Activated naive CD4-positive, alpha-beta T cell treated with Interleukin-2 at 50 U/mL for 16 hours (primary cell): ENCODE measurements at places on chromosomes 3 and 15.

DNA sequence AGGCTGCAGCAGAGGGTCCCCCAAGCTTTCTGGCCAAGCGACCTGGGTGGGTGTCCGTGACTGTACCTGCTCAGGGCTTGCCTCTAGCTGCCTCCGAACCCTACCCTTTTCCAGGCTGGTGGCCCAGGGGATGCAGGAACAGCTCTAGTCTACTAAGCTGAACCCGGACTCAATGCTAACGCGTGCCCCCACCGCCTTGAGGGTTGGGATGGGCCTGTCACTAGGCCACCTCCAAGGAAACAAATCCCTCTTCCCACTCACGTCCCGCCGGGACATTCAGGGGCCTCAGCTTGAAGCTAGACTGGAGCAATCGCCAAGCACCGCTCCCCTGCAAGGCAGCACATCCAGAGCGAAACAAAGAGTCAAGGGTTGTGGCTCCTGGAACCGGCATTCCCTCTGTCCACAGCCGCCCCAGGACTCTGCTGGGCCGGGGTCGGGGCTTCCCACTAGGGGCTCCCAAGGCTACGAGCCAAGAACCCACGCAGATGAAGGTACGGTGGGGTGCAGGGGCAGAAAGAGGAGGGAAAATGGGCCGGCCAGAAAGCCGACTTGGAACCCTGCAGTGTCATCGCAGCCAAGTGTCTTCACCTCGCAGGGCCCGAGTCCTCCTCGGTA is 2.9 kb downstream of the FBXL22 start:
- DNase-seq, result peak; percentile 33

DNA sequence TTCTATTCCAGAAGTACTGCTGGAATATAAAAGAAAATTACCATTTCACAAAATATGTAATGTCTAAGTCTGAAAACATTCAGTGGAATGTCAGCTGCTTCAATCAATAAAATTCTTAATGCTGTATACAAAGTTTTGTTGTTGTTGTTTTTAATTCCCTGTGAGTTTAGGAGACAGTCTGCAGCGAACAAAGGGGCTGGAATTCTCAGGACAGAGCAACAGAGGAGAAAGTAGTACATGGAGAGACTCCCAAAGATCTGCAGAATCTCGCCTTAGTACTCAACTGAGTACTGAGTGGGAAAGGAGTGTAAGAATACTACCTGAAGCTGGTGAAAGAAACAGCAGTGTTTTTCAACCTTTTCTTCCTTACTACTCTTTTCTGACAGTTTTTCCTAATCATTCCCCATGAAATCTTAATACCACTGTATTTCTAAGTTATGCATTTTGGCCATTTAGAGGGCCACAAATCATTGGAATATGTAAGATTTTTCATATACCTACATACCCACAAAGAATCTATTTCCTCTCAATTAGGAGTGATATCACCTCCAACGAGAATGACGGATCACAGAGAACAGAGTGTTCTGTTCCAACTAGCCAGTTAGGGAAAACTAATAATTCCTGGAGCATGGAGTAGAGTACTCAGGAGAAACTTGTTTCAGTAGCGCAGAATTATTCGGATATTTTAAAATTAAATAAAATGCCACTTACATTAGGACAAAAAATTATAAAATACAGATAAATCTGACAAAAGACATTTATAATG is 16.0 kb downstream of the ANKRD28 start:
- no peak for DNase-seq

DNA sequence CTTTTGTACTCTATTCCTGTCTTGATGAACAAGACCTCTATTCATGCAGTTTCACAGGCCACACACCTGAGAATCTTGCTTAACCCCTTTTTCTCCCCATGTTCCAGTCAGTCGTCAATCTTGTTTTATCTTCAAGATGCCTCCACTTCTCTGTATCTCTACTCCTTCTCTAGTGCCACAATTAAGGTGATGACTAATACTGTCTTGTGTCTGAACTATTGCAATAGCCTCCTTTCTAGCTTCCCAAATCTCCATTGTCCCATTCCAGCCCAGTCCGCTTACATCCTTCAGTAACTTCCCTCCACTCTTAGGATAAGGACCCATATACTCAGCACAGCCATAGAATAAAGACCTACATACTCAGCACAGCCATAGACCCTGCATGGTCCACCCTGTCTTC is 24.7 kb downstream of the CHST14 start:
- DNase-seq, result no peak

- DNase-seq, result no peak
These were observed 121.2 kb upstream of the ANKRD28 start for GRCh38 chr3:15918988-15919387.

- DNase-seq, result no peak
These were observed 524.1 kb upstream of the CBLB start for GRCh38 chr3:106392915-106393314.

DNA sequence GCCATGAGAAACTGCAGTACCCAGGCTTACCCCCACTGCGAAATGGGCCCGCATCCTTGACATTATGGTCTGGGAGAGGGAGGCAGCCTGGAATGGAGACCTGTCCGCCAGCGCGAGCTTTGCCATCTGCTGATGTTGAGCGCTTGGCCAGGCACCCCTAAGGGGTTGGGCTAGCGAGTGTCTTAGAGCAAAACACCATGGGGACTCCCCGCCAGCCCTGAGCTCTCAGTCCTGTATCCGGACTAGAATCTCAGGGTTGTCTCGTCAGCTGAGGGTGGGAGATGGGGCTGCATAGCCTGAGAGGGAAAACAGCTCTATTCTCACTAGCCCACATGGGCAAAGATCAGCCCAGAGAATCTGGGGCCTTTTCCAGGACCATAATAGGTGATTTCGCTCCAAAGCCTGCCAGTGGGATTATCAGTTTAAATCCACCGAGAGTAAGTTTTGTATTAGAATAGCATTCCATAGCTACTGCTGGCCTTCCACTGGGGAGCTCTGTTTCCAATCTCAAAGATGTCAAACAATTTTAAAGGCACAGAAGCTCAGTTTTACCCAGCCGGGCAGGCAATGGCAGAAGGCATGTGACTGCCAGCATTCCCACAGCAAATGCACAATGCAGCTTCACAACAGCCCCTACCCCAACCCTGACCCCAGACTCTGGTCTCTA is 167.5 kb upstream of the TPM1 start:
- DNase-seq, result no peak

DNA sequence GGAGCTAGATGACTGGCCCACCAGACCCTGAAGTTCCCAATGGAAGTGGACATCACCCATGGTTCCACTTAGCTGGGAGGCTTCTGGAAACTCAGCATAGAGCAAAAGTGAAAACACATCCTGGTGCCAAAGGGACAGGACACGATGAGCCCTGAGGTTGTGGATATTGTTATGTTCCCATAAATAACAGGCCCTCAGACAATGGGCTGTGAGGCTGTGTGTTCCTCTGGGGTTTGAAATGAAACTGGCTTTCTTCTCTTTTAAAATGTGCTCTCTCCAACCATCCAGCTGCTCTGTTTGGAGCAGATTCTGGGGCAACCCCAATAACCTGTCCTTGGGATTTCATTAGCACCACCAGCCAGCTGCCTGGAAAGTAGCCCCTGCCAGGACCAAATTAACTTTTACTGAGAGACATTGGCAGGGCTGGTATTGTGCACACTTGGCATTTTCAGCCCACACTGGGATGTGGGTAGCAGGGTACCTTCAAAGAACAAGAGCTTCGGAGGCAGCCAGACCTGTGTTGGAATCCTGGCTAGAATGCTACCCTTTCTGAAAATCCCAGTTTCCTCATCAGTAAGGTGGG is 97.5 kb downstream of the DNAJB8 start:
- DNase-seq, result no peak

GRCh38 chr3:62318752-62319569 is 54.4 kb downstream of the FEZF2 start:
- DNase-seq, result peak; percentile 71

GRCh38 chr3:3998140-3998922 is 199.1 kb downstream of the LRRN1 start:
- no peak for DNase-seq

DNA sequence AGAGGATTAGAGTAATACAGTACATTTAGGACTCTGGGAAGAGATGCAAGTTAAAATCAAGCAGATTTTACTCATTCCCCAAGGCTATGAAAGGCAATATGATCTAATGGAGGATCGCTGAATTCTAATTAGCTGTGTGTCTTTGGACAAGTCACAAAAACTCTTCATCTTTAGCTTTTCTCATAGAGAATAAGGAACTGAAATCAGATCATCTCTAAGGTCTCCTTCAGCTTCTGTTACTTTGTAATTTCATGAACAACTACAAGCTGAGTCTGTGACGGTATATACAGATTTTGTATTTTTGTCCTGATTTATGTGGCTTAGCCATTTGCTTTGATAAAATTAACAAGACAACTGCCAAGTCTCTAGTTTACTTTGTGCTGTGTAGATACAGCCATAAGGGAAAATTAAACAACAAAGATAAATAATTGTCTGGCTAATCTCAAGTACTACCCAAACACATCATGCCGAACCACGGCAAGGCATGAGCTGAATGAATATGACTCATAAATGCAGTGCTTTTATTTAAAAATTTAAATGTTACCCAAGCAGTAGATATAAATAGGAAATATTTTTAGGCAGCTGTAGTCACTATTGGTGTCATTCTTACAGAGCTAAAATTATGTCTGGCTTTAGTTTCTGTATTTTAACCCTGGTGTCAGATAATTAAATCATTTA is 81.5 kb downstream of the GAP43 start:
- no peak for DNase-seq

DNA sequence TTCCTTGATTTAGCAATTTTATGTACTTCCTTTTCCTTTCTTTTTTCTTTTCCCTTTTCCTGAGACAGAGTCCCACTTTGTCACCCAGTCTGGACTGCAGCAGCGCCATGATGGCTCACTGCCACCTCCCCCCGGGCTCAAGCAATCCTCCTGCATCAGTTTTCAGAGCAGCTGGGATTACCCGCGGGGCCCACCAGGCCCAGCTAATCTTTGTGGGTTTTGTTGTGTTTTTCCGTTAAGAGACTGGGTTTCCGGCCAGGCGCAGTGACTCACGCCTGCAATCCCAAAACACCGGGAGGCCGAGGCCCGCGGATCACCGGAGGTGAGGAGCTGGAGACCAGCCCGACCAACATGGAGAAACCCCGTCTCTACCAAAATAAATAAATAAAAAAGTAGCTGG is 17.7 kb downstream of the GOLGA8S start:
- DNase-seq, result no peak

GRCh38 chr3:187741403-187742350 is 3.6 kb downstream of the BCL6 start:
- peak; percentile 80 for DNase-seq

DNA sequence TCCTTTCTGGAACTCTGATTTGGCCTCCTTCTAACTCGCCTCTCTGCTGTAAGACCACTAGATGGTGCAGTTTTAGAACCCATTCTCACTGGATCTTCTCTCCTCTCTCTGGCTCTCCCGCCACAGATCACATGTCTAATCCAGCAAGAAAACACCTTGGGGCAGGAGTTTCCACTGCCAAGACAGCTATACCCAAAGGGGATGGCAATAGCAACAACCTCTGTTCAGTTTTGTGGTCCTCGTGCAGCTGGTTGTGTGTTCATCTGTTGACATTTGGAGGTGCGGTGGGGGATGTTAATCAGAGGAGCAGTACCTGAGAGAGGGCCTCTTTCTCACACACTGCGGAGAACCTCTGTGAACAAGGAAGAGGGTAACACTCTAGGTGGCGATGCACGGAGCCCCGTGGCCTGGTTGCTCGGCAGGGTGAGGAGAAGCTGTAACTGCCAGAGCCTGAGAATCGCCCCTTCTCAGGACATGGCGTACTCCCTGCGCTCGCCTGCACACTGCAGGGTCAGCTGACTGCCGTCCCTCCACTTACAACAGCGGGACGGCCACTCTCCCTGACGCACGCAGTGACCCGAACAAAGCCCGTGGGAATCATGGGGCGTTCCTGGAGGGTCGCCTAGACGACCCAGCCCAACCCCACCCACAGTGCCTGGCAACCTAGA is at the start of gene TEX55:
Gene TEX55 (plus strand): TSS at position 666 of the 668 bp plus-strand sequence. CDS start 25 bp downstream, outside the sequence.
- no peak for DNase-seq

- no peak for DNase-seq
These were observed 567.9 kb downstream of the GOLGA6L6 start for GRCh38 chr15:19973718-19974117.

- no peak for DNase-seq
These were observed 5.8 kb upstream of the IL17RD start for GRCh38 chr3:57170946-57171345.

DNA sequence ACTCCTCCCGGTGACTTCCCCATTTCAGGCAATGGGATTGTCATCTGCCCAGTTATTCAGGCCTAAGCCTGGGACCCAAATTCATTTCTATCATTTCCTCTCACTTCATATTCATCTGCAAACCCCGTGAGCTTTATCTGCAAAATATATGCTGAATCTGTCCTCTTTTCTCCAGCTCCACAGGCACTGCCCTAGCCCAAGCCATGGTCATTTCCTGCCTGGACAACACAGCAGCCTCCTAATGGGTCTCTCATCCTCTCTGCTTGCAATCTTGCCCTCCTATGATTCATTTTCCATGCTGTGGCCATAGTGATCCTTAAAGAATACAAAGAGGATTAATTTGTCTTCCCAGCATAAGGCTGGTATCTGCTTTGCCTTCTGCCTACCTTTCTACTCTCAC is 6.1 kb downstream of the RBP2 start:
- no peak for DNase-seq

GRCh38 chr15:101288905-101289513 is 6.0 kb downstream of the SNRPA1 start:
- no peak for DNase-seq

DNA sequence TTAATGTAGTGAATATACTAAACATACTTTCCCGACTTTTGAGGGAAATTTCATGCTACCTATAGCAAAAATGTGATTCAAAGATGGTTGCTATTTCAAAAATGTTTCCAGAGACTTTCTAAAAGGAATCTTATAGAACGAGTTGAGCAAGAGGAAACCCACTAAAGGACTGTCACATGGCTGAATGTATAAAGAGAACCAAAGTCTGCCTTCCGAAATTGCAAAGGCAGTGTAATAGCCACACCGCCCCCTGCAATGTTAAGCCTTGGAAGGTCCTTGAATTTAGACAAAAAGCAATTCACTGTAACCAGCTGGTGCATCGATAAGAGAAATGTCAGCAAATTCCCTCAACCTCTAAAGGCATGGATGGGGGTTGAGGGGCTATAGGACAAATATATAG is 142.8 kb downstream of the CHL1 start:
- no peak for DNase-seq

DNA sequence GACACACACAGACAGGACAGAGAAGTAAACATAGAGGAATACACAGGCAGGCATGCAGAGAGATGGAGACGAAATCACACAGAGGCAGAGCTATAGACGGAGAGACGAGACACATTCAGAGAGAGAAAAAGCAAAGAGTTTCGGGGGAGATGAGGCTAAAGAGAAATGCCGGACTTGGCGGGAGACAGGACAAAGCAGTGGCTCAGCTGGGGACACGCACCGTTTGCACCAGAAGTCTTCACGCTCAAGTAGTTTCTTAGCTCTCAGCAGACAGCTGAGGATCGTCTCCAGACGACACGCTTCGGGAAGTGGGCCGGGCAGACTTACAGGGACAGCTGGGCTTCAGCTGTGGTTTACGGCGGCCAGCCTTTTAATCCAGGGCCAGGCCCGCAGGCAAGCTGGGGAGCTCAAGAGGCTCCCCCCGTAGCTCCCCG is 56.2 kb upstream of the DLG1 start:
- no peak for DNase-seq

- DNase-seq, result no peak
These were observed 123.2 kb downstream of the MAGI1 start for GRCh38 chr3:65915477-65915876.
